Hematopoietic multipotent progenitor cell treated with erythropoietin and hydrocortisone succinate and interleukin-3 and kit ligand, for 17 days (in vitro differentiated cells): ENCODE measurements at places on chromosomes 3 and 15.

DNA sequence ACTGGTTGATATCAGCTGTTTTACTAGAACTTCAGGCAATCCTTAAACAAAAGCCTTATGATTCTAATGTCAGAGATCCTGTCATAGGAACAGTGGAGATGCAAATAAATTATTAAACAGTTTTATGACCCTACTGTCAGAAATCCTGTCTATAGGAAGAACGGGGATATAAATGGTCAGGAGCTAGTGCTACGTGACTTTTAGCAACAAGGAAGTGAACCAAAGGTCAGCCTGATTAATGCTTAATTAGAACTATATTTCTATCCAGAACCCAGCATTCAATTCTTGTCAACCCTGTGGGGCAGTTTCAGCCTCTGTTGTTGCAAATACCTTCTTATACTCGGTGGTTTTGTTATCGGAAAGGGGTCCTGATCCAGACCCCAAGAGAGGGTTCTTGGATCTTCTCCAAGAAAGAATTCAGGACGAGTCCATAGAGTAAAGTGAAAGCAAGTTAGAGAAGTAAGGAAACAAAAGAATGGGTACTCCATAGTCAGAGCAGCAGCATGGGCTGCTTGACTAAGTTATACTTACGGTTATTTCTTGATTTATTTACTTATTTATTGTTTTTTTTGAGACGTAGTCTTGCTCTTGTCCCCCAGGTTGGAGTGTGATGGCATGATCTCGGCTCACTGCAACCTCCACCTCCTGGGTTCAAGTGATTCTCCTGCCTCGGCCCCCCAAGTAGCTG, 59.9 kb upstream of the RNU6-1 start:
- DNase-seq, result no peak

- no peak for DNase-seq
Measured at GRCh38 chr15:68526269-68526668, 52.5 kb upstream of the CORO2B start.

DNA sequence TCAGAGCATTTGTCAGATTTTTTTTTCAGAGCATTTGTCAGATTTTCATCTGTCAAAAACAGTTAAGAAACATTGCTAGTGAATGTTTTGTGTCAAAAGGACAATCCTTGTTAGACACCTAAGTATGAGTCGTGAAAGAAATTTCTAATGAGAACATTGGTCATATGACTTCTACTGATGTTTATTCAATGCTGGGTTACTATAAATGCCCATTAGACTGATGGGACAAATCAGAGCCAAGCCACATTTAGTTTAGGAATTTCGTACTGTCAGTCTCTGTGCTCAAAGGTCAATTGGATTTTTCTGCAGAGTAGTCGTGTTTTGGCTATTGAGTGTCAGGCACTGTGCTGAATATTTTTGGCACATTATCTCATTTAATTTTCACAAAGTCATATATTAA, 31.6 kb downstream of the TSC22D2 start:
- DNase-seq, result no peak

- DNase-seq, result no peak
Measured at GRCh38 chr3:125050488-125051090, 5.2 kb downstream of the HEG1 start.

DNA sequence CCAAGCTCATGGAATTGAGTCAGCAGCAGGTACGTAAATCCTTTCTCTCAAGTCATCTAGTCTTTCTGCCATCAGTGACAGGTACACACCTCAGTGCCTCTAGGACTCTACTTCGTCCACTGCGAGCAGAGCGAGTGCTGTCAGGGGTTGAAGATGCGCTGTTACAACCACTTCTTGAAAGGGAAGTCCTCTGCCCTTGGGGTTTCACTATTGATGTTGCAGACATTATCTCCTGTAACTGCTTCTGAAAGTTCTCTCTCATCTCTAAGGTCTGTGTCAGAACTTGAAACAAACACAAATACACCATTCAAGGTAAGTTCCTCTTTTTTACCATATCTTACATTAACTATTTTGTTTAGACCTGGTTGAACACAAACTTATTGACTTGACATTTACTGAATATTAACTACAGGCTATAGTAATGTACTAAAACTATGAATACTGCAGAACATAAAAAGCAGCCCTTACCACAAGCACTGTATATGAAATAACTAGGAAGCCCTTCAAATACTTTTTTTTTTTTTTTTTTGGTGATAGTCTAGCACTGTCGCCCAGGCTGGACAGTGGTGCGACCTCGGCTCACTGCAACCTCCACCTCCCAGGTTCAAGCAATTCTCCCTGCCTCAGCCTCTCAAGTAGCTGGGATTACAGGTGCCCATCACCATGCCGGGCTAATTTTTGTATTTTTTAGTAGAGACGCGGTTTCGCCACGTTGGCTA, 41.5 kb downstream of the TOPBP1 start:
- DNase-seq, result no peak

DNA sequence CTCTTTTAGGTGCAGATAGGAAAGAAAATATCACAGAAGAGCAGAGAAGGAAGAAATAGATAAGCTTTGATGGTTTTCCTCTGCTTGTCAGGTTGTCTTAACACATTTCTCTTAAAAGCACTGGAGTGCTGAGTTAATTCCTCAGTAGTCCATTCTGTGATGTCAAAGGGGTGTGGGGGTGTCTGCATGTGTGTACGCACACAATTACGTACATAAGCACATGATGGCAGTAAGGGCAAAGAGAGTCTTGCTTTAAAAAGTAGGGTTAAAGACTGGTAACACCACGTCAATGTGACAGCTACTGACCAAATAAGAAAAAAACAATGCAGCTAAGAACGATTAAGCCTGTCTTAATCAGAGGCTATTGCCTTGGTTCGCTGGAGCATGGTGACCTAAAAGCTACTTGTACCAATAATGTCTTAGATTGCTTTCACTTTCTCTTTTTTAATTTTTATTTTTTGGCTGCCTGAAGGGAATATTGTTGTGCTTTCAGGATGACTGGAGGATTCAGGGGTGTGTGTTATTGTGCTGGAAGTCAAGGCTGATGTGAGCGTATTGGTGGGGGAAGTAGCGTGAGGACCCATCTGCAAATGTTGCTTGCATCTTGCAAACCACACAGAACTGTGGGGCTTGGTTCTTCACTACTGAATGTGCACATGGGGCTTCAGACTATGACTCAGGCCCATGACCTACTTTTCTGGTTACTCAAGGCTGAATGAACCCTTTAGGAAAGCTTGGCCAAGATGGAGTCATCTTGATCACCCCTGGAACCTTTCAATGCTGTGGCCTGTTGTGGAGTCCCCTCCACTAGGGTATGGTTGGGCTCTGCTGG, 417.8 kb upstream of the TPM1 start:
- DNase-seq, result no peak

- DNase-seq, result peak; percentile 43
Measured at GRCh38 chr15:83066034-83066733, 868 bp downstream of the BTBD1 start.

GRCh38 chr3:104628185-104628789, 738.4 kb upstream of the ALCAM start:
- DNase-seq, result no peak
